Effector CD8-positive, alpha-beta T cell (primary cell): ENCODE measurements at places on chromosomes 7 and 10.
A peak's percentile ranks its signal among the peaks of the same experiment; 100 is the strongest.

GRCh38 chr10:62034096-62034640 is 132.7 kb downstream of the ARID5B start:
- no peak for DNase-seq

DNA sequence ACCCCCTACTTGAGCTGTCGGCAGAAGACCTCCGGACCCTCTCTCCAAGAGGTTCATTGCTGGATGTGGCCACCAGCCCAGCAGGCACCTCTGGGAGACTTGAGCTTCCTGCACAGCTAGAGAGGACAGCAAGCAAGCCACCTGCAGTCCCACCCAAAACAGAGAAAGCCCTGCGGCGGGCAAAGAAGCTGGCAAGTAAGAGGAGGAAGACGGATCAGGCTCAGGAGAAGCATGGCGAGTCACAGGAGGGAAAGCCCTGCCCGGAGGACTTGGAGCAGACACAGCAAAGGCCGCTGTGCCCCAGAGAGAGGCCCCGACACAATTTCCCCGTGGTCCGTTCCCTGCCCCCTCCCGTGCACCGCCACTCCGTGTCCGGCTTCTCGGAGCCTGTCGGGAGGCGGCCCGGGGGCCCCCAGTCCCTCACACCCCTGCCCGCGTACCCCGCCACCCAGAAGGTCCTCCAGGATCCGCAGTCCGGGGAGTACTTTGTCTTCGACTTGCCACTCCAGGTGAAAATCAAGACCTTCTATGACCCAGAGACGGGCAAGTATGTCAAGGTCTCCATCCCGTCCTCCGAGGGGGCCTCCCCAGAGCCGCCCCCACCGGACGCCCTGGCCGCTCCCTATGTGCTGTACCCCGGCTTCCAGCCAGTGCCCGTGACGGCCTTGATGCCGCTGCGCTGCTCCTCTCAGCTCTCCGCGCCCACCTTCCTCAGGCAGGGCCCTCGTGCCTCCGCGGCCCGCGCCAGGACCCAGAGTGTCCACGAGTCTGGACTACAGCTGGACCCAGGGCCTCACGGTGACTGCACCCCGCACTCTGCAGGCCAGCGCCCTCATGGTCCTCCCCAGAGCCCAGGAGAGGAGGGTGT is 27.2 kb downstream of the C10orf71 start:
- DNase-seq = no peak

- DNase-seq = no peak
These were observed 173.6 kb downstream of the ARHGAP12 start for GRCh38 chr10:31754803-31755624.

DNA sequence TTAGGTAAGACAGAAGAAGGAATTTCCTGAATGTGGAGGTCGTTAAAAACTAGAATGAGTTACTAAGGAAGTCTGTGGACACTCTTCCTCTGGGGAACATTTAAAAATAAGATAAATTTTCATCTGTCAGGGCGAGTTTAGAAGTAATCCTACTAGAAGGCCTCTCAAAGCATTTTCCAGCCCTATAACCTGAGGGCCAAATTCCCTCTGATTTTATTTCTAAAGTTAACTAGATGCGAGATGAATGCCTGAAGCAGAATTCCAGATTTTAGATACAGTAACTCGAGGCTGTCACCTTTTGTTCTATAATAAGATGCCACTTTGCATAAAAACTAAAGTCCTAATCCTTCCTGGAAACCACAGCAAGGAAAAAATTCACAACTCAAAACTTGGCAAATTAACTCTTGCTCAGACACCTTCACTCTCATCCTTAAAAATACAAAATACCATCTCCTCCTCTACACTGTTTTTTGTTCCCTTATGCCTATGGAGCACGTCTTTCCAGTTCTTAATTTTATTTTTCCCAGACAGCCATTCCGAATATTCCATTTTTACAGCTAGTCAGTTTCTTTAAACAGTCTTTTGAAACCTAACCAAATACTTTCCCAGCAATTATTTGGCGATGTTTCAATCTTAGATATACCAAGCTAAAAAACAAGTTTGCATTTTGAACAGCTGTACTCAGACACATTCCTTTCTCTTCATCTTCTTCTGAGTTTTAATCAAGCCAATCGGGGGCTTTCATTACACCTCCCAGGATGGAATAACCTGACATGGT is 420.7 kb upstream of the NFE2L3 start:
- no peak for DNase-seq

DNA sequence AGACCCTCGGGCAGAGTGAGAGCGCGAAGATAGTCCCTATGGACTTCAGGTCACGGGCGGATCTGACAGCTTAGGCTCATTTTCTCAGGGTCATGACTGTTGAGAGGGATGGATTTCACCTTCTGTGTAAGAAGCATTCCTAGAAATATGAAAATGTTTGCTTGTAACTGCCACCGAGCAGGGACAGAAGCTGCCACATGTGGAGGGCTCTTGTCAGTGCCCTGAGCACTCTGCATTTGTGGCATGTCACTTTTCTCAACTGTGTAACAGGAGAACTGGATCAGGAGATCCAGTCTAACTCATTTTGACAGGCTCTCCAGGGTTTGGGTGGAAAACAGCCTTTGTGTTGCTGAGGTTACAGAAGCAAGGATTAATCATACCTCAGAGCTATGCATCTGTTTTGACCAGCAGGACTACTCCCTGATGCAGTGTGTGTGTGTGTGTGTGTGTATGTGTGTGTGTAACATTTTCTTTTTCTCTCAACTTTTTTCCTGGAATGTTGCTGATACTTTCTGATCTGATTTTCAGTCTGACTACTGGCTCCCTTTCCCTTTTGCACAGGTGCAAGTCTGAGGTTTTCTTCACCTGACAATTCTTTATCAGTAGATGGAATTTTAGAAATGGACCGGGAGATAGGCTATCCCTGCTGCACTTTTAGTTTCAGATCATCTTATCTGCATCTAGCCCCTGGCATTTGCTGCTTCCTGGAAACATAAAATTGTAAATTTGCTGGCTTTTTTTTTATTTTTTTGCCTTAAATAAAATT is 183.3 kb downstream of the STK31 start:
- no peak for DNase-seq

DNA sequence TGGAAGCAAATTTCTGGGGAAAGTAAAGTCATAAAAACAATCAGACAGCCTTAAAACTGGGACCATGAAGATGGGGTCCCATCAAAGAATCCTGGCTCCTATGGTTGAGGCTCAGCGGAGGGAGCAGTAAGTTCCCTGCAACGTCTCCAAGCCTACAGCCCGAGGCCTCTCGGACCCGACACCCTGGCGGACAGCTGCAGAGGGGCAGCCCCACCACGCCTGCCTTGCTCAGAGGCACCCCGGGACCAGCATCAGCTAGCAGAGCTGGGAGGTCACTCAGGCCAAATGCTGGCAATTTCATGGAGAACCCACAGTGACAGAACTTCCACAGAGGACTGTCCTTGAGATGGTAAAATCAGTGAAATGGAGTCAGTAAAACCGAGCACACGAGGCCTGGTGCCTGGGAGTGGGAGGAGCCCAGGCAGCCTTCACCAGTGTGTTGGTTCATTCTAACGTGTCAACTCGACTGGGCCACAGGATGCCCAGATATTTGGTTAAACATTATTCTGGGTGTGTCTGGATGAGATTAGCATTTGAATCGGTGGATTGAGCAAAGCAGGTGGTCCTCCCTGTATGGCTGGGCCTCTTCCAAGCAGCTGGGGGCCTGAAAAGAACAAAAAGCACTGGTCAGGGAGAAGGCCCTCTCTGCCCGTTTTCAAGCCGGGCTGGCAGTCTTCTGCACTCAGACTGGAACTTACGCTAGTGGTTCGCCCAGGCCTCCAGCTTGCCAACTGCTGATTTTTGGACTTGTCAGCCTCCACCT is 96.2 kb upstream of the INSIG1 start:
- DNase-seq = no peak

DNA sequence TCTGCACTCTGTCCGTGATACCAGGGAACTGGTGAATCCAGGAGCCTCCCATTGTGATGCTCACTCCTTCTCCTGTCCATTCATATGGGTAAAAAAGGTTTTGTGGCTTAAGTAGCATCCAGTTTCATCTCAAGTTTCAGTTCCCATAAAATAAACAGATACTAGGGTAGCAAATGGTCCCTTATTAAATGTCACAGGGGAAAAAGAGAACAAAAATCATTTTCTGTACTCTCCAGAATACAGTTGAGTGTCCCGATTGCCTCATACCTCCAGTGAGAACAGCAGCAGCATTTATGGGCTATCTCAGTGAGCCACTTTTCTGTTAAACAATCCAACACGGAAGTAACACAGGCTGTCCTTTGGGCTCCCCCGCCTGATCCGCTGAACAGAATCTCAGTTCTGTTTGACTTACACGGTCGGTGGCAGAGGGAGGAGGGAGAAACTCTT is 179.6 kb downstream of the CELF2 start:
- no peak for DNase-seq

GRCh38 chr10:109978481-109978880 is 29.3 kb upstream of the ADD3 start:
- peak; percentile 46 for DNase-seq

- no peak for DNase-seq
These were observed 98.1 kb upstream of the LRRC4 start for GRCh38 chr7:128129224-128129864.

GRCh38 chr10:78931321-78932053 is 137.3 kb upstream of the ZMIZ1 start:
- DNase-seq = no peak

DNA sequence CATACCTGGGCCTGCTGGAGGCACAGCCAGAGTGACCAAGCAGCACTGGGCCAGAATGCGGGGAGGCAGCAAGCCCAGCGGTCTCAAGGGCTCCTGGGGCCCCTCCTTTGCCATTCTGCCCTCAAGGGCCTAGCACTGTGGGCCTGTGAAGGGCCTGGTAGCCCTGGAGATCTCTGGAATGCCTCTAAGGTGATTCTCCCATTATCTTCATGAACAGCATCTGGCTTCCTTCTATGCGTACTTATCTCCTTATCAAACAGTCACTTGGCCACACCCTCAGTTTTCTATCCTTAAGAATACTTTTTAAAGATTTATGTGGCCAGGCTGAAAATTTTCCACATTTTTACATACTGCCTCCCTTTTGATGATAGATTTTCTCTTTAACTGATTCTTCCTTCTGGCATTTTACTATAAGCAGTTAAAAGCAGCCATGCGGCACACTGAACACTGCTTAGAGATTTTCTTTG is 67.5 kb upstream of the CCNY start:
- DNase-seq = no peak

DNA sequence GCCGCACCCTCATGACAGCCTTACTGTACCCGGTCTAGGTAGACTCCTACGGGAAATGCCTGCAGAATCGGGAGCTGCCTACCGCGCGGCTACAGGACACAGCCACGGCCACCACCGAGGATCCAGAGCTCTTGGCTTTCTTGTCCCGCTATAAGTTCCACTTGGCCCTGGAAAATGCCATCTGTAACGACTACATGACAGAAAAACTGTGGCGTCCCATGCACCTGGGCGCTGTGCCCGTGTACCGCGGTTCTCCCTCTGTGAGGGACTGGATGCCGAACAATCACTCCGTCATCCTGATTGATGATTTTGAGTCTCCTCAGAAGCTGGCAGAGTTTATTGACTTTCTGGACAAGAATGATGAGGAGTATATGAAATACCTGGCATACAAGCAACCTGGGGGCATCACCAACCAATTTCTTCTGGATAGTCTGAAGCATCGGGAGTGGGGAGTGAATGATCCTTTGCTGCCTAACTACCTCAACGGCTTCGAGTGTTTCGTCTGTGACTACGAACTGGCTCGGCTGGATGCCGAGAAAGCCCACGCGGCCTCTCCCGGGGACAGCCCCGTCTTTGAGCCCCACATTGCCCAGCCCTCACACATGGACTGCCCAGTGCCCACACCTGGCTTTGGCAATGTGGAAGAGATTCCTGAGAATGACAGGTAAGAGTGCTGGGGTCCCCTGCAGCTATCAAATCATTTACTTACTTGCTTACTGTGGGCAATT is 8.5 kb upstream of the CHCHD1 start:
- DNase-seq = no peak
